Activated CD4-positive, alpha-beta T cell treated with anti-CD3 and anti-CD28 coated beads, Interleukin-2, amount 50 U/mL, for 1 hour (primary cell): ENCODE measurements at places on chromosomes 7 and 10.

DNA sequence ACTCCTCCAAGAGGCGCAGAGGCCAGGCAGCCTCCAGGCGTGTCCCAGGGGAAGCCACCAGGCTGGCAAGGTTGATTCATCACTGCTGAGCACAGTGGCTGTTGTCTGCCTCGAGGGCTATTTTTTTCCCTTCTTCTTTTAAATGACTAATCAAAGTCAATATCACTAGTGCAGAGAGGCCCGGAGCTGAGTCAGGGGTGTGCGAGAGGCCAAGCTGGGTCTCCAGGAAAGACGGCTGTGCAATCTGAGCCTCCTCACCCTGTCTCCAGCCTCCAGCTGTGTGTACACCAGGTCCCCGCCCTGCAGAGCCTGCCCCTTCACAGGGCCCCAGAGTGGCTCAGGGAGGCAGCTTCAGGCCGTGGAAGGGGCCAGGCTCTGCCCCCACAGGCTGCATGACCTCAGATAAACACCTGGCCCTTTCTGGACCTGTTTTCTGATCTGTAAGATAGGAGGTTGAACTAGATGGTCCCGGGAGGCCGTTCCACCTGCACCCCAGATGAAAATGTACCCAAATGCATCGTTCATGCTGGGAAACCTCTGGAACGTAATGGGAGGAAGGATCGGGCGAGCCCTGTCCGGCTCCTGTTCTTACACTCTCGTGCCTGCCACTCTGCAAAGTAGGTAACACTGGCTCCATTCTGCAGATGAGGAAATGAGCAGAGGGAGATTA is 3.7 kb downstream of the STX1A start:
- no peak for DNase-seq

- no peak for DNase-seq
Measured at GRCh38 chr10:16408379-16408778, 28.4 kb upstream of the PTER start.

DNA sequence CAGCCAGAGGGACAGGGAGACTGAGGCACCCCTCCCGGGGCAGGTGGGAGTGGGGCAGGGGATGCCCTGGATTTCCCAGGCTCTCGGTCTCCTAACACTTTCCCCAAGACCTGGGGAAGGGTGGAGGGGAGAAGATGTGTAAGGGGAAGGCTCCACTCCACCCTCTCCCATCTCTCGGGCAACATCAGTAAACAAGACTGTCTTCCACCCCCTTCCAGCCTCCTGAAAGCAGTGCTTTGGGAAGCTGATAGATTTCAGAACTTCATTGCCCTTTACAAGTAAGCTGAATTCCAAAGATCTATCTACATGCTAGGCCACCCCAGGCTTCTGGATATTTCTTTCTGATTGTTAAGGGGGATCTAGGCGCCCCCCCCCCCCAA is 3.7 kb downstream of the FLNC start:
- DNase-seq: no peak

- no peak for DNase-seq
Measured at GRCh38 chr7:19114551-19114855, 2.9 kb downstream of the TWIST1 start.

DNA sequence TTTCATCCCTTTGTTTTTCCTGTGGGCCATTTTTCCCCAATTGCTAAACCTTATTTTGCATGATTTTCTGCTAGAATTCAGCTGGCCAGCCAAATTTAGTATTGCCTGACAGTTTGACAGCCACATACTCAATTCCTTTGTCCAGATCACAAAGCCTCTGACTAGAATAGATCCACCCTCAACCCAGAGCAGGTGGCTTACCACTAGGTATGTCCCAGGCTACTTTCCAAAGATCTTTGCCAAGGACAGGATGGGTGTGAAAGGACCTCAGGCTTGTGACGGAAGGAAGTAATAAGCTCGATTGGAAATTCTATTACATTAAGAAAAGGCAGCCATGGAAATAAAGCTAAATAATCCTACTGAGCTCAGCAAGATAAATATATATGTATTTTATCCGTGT is 50.6 kb upstream of the AGK start:
- no peak for DNase-seq

- no peak for DNase-seq
Measured at GRCh38 chr7:121139427-121139826, 150.9 kb downstream of the CPED1 start.

GRCh38 chr10:72009425-72010081 is 45.4 kb downstream of the CHST3 start:
- DNase-seq: no peak

DNA sequence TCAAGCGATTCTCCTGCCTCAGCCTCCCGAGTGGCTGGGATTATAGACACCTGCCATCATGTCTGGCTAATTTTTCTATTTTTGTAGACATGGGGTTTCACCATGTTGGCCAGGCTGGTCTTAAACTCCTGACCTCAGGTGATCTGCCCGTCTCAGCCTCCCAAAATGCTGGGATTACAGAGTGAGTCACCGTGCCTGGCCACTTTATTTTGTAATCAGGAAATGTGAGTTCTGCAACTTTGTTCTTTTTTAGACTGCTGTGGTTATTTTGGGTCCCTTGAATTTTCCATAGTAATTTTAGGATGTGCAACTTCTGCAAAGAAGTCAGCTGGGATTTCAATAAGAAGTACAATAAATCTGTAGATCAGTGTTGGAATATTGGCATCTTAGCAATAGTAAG is 96.8 kb downstream of the CYTH3 start:
- no peak for DNase-seq

- DNase-seq: peak; percentile 16
Measured at GRCh38 chr10:99711129-99711719, 20.7 kb downstream of the COX15 start.

DNA sequence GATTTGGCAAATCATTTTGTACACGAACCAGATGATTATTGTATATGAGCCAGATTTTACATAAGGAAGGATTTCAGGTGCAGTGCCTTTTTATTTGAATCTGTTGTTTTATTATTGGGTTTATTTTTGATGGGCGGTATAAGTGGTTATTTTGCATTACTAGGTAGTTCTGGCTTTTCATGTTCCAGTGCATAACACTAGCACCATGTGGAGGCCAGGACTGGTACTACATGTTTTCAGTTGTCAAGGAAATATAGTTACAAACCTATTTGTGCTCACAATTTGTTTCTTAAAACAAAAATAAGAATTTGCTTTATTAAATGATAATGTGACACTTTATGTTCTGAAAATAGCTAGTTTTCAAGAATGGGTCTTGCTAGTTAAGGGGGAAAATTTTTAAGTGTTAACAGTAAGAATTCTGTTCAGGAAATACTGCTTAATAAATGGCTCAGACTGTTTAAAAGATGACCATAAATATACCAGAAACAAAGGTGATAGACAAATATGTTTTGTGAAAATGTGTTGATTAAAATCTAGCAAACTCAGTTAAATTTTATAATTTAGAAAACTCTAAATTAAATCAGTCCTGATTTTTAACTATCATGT is 7.1 kb upstream of the SEMA3E start:
- no peak for DNase-seq

- DNase-seq: no peak
Measured at GRCh38 chr7:36490419-36490830, 100.8 kb downstream of the ANLN start.

- no peak for DNase-seq
Measured at GRCh38 chr7:107924841-107925504, 34.0 kb downstream of the DLD start.

GRCh38 chr7:30788640-30789333 is 17.6 kb downstream of the MINDY4 start:
- no peak for DNase-seq

DNA sequence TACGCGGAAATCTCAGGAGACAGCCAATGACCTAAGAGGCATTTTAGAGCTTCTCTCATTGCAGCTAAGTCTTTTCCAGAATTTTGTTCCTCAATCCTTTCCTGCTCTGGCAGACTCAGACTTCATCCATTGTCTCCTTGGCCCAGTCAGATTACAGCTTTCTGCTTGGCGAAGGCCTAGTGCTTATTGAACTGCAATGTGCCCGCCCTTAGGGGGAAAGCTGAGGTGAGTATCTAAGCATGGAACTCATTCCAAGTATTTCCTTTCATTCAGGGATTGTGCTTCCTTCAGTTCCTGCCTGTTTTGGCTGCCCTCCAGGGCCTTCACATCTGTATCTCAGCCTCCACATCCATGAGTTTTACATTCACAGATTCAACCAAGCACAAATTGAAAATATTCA is 37.5 kb downstream of the PRLHR start:
- no peak for DNase-seq

GRCh38 chr7:112386619-112387018 is 63.6 kb upstream of the IFRD1 start:
- no peak for DNase-seq

GRCh38 chr10:115963848-115964247 is 309.2 kb downstream of the GFRA1 start:
- no peak for DNase-seq

GRCh38 chr10:865257-865656 is 66.2 kb downstream of the LARP4B start:
- no peak for DNase-seq

GRCh38 chr10:112809736-112810135 is 140.3 kb upstream of the TCF7L2 start:
- no peak for DNase-seq

DNA sequence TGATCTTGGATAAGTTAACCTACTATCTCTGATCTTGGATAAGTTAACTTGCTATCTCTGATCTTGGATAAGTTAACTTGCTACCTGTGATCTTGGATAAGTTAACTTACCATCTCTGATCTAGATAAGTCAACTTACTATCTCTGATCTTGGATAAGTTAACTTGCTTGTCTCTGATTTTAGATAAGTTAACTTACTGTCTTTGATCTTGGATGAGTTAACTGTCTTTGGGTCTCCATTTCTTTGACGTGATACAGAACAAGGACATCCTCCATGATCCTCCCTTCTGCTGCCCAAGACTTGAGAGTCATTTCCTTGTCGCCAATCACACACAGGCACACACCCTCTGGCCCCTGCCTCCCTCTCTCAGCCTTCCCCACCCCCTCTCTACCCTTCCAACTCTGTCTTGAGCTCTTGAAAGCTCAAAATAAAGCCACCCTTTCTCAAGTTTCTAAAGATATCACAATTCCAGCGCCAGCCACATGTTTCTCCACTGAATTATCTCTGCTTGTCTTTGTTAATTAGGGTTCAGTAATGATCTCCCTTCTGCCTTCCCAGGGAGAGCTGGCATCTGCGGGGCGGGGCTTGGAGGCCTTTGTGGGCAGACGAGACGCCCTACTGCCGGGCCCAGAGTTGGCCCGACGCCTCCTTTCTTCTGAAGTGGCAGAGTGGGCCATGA is 85.1 kb upstream of the GTF2I start:
- DNase-seq: no peak
